ENCODE measurements at places on chromosomes 4 and X.

- DNase-seq: no peak
Observed at GRCh38 chr4:75028196-75028854, 95.4 kb downstream of the PARM1 start.

- no peak for DNase-seq
Observed at GRCh38 chr4:76738086-76738931, 159.6 kb downstream of the SOWAHB start.

GRCh38 chr4:181484396-181484795, 758.8 kb upstream of the TENM3 start:
- no peak for DNase-seq

DNA sequence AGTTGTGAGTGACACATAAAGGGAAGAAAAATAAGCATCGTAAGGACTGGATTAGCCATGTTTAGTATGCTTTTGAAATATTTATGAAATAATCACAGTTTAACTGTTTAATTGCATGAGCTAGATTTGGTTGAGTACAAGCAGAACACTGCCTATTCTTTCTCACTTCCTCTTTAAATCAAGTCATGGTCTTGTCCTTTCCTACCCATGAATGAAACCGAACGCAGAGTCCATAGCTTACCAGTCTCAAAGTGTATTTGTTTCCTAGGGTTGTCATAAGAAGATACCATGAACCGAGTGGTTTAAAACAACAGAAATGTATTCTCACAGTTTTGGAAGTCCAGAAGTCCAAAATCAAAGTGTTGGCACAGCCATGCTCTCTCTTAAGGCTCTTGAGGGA, 684.0 kb upstream of the MAGEB2 start:
- DNase-seq: no peak
